Melanocyte of skin (primary cell): ENCODE measurements at places on chromosomes 7 and 10. TPM values are rescaled to one million over a fixed set of nuclear protein-coding genes. Genes with fewer than 3 reads are reported as not detected.

Gene CUBN
- 0.69 and 5.8 TPM in 2 replicates for total RNA-seq

Gene MICU1
- 46.1 and 50.9 TPM in 2 replicates for total RNA-seq

Gene HOXA3
- 1.4 TPM in 1 of 2 replicates, not detected in the other for total RNA-seq

Gene FAM131B
- not detected in 2 replicates for total RNA-seq

Gene STOX1
- total RNA-seq = under 0.01 and 0.15 TPM in 2 replicates

Gene LEP
- total RNA-seq = under 0.01 TPM in 1 of 2 replicates, not detected in the other

Gene ADAM12
- 8.7 and 18.0 TPM in 2 replicates for total RNA-seq

Gene ZNF365
- 1.7 and 2.0 TPM in 2 replicates for total RNA-seq

Gene RSPH10B
- 0.34 and 0.36 TPM in 2 replicates for total RNA-seq

Gene ADO
- 23.7 and 36.0 TPM in 2 replicates for total RNA-seq

Gene C10orf67
- total RNA-seq = 0.34 and 0.36 TPM in 2 replicates

Gene VAX1
- total RNA-seq = 0.15 TPM in 1 of 2 replicates, not detected in the other

Gene TMEM176A
- total RNA-seq = not detected in 2 replicates

Gene TUBB8
- total RNA-seq = not detected in 2 replicates
